NCI-H1436 treated with DMSO at 0.1 percent for 48 hours (cell line): ENCODE measurements at places on chromosomes 3 and 15.

- no peak for DNase-seq
Observed at GRCh38 chr3:20125897-20126296, 60.1 kb downstream of the SGO1 start.

DNA sequence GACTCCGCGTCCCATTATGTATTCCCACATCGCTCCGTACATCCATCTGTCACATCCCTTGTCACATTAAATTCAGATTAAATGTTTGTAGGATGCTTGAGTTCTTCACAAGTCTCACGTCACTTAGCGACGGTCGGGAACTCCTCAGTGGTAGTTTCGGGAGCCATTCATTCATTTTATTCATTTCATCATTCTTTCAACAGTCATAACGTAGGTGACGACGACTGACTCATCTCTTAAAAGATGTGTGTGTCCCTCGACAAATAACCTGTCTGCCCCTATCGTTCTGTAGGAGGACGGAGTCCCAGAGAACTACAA is 272 bp upstream of the SRPRB start:
- DNase-seq: no peak

DNA sequence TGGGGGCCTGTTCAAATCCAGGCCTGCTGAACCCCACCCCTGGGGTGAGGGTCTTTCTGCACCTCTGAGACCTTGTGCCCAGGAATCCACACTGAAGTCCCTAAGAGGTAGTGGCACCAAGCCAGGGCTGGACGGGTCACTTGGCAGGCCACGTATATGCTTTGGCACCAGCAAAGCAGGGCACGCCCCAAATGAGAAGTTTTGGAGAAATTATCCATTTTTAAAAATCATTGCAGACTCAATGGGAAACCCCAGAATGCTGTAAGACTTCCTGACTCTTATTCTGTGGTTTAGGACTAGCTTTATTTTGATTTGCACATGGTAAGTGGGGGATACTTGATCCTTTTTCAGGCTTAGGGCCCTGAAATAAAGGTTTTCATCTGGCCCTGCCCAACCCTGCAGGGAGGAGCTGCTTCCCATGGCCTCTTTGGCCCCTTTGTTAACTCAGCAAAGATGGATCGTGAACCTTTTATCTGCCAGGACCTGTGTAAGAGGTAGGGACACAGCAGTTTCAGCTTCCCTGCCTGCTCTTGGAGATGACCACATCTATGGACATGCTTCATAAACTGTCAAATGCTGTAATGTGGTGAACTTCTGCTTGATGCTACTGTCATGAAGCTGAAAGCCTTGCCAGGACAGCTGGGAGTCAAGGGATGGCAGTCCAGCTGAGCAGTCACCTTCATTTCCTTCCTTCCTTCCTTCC is 88.0 kb downstream of the HMG20A start:
- DNase-seq: no peak

DNA sequence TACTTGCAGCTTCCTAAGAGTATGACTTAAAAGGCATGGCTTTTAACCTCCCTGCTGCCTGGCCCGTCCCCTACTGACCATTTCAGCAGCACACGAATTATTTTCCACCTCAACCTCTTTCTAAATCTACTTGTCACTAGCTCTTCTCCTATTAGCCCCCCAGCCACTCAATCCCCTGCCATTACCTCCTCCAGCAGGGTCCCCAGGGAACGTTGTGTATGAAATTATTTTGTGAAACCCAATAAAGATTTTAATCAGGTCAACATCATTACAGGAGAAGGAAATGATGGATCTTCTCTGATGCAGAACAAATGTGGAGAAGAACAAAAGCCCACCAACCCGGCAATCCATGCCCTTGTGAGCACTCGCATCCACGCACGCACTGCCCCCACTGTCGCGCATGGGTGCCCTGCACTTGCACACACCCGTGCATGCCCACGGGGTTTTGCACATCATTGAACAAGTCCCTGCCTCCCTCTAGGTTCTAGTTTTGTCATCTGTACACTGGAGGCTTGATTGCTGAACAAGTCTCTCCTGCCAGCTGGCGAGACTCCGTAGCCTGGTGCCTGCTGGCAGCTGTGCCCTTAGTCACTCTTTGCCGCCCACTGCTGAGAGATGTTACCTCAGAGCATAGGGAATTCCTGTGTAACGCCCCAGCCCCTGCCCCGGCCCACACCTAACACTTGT is 51.6 kb downstream of the LINGO1 start:
- peak; percentile 27 for DNase-seq

DNA sequence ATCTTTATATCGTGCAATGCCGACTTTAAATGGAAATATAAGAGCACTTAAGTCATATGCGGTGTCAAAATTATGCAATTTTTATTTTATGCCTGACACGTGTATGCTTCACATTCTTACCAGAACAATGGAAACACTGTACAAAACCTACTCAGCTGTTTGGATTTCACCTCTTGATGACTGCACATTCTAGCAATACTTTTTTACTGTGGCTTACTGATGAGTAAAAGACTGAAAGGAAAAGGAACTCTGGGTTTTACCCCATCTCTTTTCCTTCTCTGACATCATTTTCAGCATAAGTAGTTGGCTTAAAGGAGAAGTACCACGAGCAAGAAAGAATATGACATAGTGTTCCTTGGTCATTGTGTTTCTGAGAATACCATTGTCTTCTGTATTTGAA is 142.8 kb downstream of the POLR2M start:
- DNase-seq: no peak

GRCh38 chr3:57164657-57165573 is at the start of gene IL17RD:
Gene IL17RD, minus strand, starts transcription at chr3:57165353. Its CDS starts 67 bp downstream, at chr3:57165286.
- DNase-seq: no peak

DNA sequence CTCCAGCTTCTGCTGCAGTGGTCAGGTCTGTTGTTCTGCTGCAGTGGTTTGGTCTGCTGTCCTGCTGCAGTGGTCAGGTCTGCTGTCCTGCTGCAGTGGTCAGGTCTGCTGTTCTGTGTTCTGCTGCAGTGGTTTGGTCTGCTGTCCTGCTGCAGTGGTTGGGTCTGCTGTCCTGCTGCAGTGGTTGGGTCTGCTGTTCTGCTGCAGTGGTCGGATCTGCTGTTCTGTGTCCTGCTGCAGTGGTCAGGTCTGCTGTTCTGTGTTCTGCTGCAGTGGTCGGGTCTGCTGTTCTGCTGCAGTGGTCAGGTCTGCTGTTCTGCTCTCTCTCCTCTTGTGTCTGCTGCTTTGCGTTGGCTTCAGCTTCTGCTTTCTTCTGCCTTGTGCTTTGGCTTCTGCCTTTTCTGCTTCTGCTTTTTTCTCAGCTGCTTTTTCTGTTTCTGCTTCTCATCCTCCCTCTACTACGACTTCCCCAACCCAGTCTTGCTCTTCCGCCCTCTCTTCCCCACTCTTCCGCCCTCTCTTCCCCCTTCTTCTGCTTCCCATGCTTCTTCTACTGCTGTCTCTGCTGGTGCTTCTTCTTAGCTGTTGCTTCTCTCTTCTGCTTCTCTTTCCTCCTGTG is 50.7 kb downstream of the FAM43A start:
- no peak for DNase-seq

DNA sequence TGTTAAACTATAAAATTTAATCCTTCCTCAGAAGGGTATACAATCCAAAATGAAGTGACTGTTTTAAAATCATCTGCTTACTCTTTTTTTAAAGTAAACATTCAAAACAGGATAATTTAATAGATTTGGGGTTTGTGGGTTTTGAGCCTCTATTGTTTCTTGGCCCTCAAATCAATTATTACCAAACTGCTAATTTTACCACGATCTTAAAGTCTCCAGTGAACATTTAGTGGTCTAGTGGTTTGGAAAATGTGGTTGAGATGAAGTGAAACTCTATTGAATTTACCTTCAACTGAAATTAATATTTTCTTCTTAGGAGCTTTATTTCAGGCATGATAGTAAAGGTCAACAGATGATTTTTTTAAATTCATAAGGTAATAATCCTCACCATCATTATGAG is 11.2 kb upstream of the ATP11B start:
- DNase-seq: no peak

GRCh38 chr3:39413691-39414420 is 7.3 kb downstream of the RPSA start:
- no peak for DNase-seq

- no peak for DNase-seq
Observed at GRCh38 chr15:56244811-56245576, 1.3 kb upstream of the RFX7 start.

- no peak for DNase-seq
Observed at GRCh38 chr3:154149286-154149685, 28.1 kb downstream of the ARHGEF26 start.

DNA sequence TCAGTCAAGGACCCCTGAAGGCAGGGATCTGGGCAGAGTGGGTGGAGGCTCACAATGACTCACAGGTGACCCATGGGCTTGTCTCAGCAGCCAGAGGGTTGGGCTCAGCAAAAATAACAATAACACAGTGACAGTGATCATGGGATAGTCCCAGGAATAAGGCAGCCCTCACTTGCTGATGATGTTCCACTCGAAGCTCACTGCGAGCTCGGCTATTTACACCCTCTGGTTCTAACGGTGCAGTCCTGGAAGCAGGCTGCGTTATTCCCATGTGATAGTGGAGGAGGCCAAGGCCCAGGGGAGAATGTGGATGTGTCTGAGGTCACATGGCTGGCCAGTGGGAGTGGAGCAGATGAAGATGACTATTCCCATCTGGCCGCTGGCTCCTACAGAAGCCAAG is 16.2 kb downstream of the CCDC33 start:
- DNase-seq: no peak

GRCh38 chr15:56929933-56930332 is 11.5 kb downstream of the TCF12 start:
- no peak for DNase-seq

- DNase-seq: no peak
Observed at GRCh38 chr3:32743934-32744333, 58.9 kb downstream of the CNOT10 start.

DNA sequence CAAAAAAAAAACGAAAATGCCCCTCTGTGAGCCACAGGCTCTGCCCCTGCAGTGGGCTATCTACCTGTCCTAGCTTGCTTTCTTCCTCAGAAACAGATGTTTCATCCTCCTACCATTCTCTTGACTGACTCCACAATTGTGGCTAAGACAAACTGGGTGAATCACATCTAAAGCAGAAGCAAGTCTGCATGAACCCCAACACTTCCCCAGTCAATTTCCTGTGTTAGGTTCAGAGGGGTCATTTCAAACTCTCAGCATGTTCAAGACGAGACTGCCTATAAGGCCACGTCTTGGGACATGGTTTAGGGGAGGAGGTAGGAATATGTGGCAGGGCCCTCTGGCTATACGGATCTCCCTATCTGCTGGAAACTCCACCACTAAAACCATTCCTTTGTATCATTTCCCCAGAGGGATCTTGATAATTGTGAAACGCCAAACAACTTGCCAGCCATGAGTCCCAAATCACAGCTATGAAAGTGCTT is 28.6 kb upstream of the ANKDD1A start:
- DNase-seq: no peak

GRCh38 chr3:142746646-142747045 is 22.8 kb downstream of the TRPC1 start:
- no peak for DNase-seq

- DNase-seq: no peak
Observed at GRCh38 chr15:99283717-99284116, 32.4 kb downstream of the LRRC28 start.

GRCh38 chr3:74920721-74921350 is 306.4 kb upstream of the CNTN3 start:
- no peak for DNase-seq

GRCh38 chr3:8488877-8489276 is 12.7 kb upstream of the LMCD1 start:
- no peak for DNase-seq

GRCh38 chr3:150225986-150226385 is 182.1 kb upstream of the TSC22D2 start:
- DNase-seq: no peak

- no peak for DNase-seq
Observed at GRCh38 chr3:30225021-30225420, 381.4 kb upstream of the TGFBR2 start.

DNA sequence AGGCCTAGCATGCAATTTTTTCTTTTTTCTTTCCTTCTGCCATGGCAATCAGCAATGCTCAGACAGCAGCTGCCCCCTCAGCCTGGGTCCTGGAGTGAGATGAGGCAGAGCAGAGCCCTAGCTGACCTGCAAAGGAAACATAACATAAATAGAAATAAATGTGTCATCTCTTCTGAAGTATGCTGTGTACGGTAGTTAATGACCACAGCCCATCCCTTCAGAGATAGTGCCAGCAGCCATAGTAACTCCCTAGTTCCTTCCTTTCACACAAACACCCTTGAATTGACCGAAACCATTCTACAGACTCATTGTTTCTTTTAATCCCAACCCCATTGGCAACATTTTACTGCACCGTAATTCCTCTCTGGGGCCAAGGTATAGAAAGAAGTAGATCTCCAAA is 8.4 kb upstream of the CD47 start:
- DNase-seq: no peak

- DNase-seq: no peak
Observed at GRCh38 chr3:17081520-17081919, 196.8 kb downstream of the PLCL2 start.

- DNase-seq: no peak
Observed at GRCh38 chr3:106025151-106025722, 156.4 kb upstream of the CBLB start.

GRCh38 chr3:52092271-52092660 is 35.9 kb upstream of the DUSP7 start:
- no peak for DNase-seq

DNA sequence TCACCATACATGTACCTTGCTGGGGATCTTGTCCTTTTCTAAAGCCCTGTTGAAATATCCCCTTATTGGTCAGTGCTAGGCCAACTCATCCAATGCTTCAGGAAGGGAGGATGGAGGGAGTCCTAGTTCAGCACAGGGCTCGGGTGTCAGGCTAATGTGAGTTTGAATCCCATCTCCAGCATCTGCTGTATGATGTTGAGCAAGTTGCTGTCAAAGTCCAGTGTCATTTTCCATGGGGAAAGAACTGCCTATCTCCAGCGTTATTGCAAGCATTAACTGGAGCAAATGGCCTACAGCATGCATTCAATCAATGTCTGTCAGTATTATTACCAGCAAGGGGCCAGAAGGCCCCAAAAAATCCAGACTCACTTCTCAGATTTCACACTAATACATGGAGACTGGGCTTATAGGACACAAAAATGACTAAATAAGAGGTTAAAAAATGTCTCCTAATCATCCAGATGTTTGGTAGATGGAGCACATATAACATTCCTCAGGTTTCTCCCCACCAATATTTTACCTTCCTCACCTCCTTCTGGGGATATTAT is 40.8 kb downstream of the SRGAP3 start:
- DNase-seq: no peak

DNA sequence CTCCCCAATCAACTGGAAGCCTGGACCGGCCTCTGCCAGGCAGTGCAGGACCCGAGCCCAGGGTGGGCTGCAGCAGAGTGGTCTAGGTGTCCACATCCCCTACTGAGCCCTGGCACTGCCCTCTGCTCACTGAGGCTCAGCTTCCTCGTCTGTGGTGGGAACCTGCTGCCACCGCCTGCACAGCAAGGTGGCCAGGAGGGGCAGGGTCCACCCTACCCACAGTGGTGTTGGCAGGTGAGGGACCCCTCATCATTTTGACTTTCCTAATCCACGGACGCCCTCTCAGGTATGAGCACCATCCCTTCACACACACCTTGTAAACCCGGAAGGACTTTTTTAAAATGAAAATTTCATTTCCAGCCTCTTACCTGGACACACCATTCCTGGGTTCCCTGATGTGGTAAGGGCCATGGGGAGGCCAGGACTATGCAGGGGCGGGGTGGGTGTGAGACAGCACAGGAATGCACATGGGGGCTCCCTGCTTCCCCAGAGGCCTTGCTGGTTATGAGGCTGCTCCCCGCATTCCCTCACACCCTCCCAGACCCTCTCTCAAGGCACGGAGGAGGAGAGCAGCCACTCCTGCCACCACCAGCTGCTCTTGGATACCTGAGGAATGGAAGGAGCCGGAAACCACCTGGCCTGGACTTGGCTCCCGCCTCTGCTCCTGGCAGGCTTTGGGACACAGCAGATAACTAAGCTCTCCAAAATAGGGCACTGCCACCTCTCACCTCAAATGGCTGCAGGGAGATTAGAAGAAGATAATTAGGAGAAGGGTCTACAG is 185.9 kb upstream of the TPM1 start:
- DNase-seq: no peak
